ENCODE measurements at places on chromosomes 16 and 17. TPM values are rescaled to one million over a fixed set of nuclear protein-coding genes. Genes with fewer than 3 reads are reported as not detected.

DNA sequence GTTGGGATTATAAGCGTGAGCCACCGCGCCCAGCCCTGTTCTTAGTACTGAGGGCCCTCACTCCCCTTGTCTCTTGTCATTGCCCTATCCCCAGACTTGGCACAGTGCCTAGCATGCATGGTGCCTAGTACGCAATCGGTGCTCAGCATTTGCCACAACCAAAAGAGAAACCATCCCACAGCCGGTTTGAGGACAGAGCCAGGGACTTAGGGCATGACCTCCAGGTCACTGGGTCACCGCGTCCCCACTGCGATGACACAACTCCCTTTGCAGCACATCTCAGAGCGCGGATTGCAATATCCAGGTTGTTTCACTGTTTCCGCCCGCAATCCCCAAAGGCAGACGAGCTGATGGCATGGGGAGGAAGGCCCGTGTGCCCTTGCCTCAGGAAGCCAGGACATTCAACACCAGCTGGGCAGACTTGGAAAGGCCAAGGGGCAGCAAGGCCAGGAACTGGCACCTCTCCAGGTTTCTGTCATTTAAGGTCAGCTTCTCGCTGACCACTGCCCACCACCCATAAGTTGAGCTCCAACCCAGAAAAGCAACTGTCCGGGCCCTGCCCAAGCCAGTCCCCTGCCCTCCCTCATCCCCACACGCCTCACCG, 274.5 kb downstream of the MRTFB start:
- H3K36me3 ChIP-seq = no peaks in the 10 kb centered on the region
- no peaks in the 10 kb centered on the region for H3K27me3 ChIP-seq
- H3K27ac ChIP-seq = no peak overlapping the region
- H3K4me3 ChIP-seq = peak overlapping the region; percentile 49

DNA sequence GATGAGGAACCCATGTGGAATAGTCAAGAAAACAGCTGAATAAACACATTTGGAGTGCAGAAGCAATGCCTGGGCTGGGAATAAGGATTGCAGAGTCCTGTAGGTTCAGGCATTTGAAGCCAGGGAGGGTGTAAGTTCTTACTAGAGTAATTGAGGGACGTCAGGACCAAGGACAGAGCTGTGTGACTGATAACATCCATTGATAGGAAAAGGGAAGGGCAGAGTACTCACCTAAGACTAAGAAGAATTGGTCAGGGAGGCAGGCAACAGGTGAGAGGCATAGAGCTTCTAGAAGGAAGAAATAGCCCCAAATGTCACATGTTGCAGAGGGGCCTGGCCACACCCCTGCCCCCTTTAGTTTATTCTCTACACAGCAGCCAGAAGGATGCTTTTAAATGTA, 79.8 kb upstream of the TMEM132E start:
- no peaks in the 10 kb centered on the region for H3K36me3 ChIP-seq
- no peak for DNase-seq
- no peak overlapping the region for H3K27ac ChIP-seq
- H3K4me1 ChIP-seq = no peaks in the 10 kb centered on the region
- H3K27me3 ChIP-seq = no peaks in the 10 kb centered on the region
- H3K4me3 ChIP-seq = no peak overlapping the region

DNA sequence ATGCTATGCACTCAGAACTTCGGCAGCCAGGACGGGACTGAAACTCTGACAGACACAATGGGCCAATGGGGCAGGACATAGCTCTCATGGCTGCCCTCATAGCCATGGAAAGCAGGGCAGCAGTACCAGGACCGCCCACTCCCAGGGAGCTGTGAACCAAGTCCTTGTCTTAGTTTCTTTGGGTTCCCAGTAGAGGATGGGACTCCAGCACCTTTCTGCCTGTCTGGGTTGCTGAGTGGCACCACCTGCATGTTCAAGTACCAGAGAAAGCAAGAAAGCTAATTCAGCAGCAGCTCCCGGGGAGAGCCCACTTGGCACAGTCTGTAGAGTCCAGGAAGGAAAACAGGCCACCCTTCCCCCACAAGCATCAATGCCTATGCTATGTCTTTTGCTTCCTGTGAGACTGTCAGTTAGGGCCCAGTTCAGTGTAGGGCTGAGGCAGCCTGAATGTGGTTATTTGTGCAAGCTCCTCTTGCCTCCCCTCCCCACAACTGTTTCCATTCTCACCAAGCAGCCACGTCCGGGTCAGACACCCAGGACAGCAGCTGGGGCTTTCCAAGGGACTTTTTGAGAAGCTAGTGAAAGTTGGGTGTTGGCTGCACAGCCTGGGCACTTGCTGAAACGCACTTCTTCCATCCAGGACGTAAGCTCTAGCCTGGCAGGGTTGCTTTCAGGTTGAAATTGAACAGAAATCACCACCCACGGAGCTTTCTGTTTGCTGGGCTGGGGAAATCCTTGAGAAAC, 7.8 kb downstream of the SUPT4H1 start:
- H3K27ac ChIP-seq = no peak overlapping the region
- H3K36me3 ChIP-seq = peaks cover 32% of the 10 kb centered on the region
- no peak overlapping the region for H3K4me3 ChIP-seq
- no peak for DNase-seq

DNA sequence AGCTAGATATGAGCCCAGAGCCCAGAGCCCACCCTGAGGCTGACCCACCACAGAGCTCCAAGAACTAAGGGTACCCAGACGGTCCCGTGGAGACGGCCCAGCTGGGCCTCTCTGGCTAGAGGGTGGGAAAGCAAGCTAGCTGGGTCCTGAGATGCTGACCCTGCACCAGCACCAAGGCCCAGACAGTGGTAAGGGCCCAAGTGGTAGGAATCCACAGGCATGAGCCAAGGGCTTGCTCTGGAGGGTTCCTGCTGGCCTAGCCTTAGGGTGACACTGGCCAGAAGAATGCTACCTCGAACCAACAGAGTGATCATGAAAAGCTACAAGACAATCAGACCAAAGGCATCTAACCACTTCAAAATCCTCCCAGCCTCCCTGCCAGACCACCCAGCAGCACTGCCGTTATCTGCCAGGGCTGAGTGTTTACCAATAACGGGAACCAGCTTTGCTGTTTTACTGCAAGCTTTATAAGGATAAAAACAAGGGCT, 13.2 kb downstream of the HIC1 start:
- no peak overlapping the region for H3K4me3 ChIP-seq
- DNase-seq = no peak
- H3K27ac ChIP-seq = no peak overlapping the region

DNA sequence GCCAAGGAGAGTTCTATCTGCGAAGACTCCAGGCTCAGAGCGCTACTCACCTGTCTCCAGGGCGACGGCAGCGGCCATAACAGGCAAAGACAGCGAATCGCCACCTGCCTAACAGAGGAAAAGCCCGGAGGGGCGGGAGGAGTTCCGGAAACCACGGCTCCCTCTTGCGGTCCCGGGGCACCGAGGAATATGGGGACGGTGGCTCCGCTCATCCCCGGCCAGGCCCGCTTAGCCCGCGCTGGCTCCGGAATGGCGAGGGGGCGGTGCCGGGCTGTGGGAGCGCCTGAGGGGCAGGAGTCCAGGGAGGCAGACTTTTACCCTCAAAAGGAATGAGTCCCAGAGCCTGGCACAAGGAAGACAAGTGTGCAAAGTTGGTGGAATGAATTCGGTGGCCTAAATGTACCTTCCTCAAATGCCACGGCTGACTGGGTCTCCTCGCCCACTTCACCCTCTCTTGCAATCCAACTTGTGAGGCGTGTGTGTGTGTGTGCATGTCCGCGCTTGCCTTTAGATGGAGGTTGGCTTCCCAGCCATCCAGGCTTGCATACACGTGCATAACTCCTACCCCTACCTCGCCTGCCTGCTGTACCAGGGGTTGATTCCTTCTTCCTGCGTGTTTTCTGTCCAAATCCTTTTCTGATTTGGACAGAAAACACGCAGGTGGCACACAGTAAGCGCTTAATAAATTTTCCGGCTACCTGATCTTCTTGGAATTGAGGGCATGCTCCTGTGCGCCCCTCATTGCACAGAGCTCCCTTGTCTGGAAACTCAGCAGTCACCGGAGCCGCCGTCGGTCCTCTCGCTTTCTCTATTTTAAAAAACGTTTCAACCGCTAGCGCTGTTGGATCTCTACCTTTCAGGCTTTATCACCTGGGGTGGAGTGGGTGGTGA, 3.5 kb downstream of the C17orf100 start:
- no peak overlapping the region for H3K4me3 ChIP-seq
- DNase-seq = no peak
- no peak overlapping the region for H3K27ac ChIP-seq

DNA sequence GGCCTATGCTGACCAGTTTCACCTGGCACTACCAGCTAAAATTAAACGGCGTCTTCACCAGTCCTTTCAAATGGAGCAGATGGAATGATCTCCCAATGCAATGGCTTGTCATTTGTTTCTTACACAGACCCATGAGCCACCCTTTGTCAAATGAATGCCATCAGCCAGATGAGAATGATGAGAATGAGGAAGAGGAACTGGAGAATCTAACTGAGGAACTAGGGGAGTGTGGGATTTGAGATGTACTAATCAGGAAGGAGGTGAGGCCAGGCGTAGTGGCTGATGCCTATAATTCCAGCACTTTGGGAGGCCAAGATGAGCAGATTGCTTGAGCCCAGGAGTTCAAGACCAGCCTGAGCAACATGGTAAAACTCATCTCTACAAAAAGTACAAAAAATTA, 116.4 kb downstream of the HS3ST3A1 start:
- no peak overlapping the region for H3K4me3 ChIP-seq
- H3K36me3 ChIP-seq = no peaks in the 10 kb centered on the region
- no peaks in the 10 kb centered on the region for H3K4me1 ChIP-seq
- H3K27me3 ChIP-seq = no peaks in the 10 kb centered on the region
- no peak for DNase-seq

GRCh38 chr16:48101069-48101674, 54.6 kb downstream of the ABCC12 start:
- no peaks in the 10 kb centered on the region for H3K36me3 ChIP-seq
- no peaks in the 10 kb centered on the region for H3K27me3 ChIP-seq
- DNase-seq = no peak
- H3K4me1 ChIP-seq = peaks cover 14% of the 10 kb centered on the region
- no peak overlapping the region for H3K27ac ChIP-seq

DNA sequence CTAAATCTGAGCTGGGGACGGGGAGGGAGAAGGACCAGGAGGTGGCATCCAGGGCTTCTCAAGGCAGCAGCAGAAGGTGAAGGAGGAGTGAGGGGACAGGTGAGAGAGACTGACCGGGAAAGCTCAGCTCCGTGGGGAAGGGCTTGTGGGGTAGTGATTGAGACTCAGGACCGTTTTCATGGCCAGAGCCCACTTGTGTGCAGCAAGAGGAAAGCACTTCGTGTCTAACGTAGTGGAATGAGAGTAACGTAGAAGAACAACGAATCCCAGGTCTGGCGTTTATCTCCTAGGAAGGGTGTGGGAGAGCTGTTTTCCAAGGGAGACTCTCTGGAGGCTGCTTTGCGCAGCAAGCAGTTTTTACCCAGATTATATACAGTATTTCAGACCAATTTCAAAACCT, 1.3 kb upstream of the CDH3 start:
- no peak overlapping the region for H3K27ac ChIP-seq
- H3K4me3 ChIP-seq = no peak overlapping the region
- DNase-seq = no peak
- H3K4me1 ChIP-seq = peaks cover 24% of the 10 kb centered on the region
- H3K27me3 ChIP-seq = peaks cover 15% of the 10 kb centered on the region

DNA sequence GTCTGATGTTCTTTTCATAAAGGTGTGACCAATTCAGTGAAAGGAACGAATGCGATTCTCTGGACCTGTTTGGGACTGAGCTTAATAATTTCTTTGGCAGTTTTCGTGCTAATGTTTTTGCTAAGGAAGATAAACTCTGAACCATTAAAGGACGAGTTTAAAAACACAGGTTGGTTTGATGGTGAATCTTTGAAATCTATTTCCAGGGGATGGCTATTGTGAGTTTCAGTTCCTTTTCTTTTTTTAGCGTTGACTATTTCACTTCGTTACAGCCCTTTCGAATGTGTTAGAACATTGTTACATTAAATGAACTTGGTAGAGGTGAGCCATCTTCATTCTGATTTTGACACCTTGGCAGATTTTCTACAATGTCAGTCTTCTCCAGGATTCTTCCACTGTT, 1.2 kb downstream of the TNFRSF17 start:
- H3K27ac ChIP-seq = no peak overlapping the region
- DNase-seq = no peak
- peaks cover 28% of the 10 kb centered on the region for H3K4me1 ChIP-seq
- H3K4me3 ChIP-seq = no peak overlapping the region
- peaks cover 4% of the 10 kb centered on the region for H3K27me3 ChIP-seq
- no peaks in the 10 kb centered on the region for H3K36me3 ChIP-seq

Gene TM4SF5
- 15.6 TPM for total RNA-seq

Gene KRTAP4-9
- total RNA-seq = not detected

Gene UBE2O
- total RNA-seq = 22.3 TPM

Gene ABCC11
- 1.0 TPM for total RNA-seq

Gene INCA1
- 0.93 TPM for total RNA-seq

Gene C1QTNF8
- total RNA-seq = not detected
